ENCODE measurements at places on chromosomes 6 and 20.
A peak's percentile ranks its signal among the peaks of the same experiment; 100 is the strongest.

GRCh38 chr6:168602576-168602975 lies 161.6 kb downstream of the SMOC2 start:
- DNase-seq: no peak

DNA sequence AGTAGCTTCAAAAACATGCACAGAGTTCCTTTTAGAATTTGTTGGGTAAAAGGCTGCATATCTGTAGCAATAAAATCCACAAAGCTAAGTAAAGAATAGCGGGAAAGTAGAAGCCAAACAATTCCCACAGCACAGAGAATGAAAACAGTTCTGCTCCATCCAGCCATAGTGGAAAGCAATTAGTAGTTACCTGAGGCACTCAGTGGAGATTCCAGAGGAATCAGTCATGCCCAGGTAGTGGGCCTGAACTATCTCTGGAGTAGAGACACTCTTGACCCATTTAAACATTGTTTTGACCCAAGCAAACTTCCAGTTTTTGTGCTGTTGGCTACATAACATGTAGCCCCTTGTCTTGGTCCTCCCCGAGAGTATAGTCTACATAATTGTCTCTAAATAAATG lies 559.5 kb upstream of the PTCHD4 start:
- DNase-seq: no peak

GRCh38 chr6:89997456-89998445 lies 103.5 kb downstream of the GJA10 start:
- peak; percentile 46 for DNase-seq

- DNase-seq: no peak
Measured at GRCh38 chr6:129875610-129876520, 14.8 kb upstream of the TMEM244 start.

- DNase-seq: no peak
Measured at GRCh38 chr6:75603106-75603420, 1.4 kb downstream of the SENP6 start.

Measured in GM04503 (cell line).